ENCODE measurements at places on chromosomes 6 and 20. TPM values are rescaled to one million over a fixed set of nuclear protein-coding genes. Genes with fewer than 3 reads are reported as not detected.

The PBOV1 gene
- not detected for total RNA-seq

The COL11A2 gene
- 0.63 TPM for total RNA-seq

The SGK2 gene
- total RNA-seq, result 6.6 TPM

The PTCHD4 gene
- not detected for total RNA-seq

Data from PC-3 (cell line).